Left colon (tissue), 2 donors: ENCODE measurements at places on chromosomes 2 and 18. TPM values are rescaled to one million over a fixed set of nuclear protein-coding genes. Genes with fewer than 3 reads are reported as not detected.

Gene CNDP1
- total RNA-seq = not detected

Gene DNAJB2
- 67.6 TPM for total RNA-seq

Gene ZSWIM2
- not detected for total RNA-seq

Gene RGPD3
- total RNA-seq = 0.24 TPM

Gene BCL11A
- total RNA-seq = 28.9 TPM

Gene MALL
- 368 TPM for total RNA-seq

DNA sequence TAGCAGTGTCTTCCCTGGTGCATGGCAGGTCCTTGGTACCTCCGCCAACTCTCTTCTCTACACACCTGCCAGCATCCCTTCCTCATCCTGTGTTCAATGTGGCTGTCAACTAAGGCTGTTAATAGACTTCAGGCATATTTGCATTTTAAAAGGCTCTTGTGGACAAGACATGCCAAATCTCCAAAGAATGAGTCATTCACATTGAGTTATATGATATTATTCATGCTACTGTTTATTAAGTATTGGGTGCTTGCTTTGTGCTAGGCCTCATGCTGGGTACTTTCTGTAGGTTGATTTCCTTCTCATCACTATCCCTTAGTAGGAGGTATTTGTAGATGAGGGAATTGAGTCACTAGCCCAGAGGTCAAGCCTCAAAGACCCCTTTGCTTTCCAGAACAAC, 5.2 kb downstream of the MYO1B start:
- DNase-seq = no peak

GRCh38 chr2:69505710-69506109, 68.5 kb upstream of the NFU1 start:
- no peak for DNase-seq

DNA sequence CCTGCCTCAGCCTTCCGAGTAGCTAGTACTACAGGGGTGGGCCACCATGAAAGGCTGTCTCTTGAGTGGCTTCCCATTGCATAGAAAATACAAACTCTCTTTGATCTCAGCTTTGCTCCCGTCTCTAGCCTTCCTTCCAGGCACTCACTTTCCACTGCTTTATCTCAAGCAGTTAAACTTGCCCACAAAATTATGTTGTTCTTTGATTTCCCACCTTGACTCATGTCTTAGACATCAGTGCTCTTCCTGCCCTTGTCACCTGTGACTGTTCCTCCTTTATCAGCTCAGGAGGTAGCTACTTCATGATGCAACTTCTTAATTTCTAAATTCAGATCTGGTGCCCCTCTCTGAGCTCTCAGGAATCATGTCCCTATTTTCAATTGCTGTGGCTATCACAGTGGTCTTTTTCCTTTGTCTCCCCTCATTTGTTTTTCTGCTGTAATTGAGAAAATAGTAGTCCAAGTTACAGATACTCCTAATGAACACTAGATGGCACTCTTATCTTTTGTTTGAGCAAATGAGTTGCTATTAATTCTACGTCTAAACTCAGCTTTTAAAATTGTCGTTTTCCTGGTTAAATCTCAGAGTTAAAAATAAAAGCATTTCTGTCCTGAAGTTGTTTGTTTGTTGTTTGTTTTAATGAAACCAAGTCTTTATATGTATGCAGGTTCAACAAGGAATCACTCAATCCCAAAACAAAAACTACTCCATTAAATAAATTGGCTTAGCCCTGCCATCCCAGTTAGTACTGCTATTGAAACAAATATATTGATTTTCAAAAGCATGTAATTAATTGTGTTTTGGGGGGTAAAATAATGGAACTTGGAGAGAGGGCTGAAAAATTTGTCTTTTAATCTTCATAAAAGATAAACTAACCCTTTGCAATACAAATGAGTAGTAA, 46.9 kb upstream of the GREB1L start:
- no peak for DNase-seq
